Dermis microvascular lymphatic vessel endothelial cell (primary cell): ENCODE measurements at places on chromosomes 2 and 18. TPM values are rescaled to one million over a fixed set of nuclear protein-coding genes. Genes with fewer than 3 reads are reported as not detected.

Gene RNU2-63P
- 99.9 TPM in 1 of 2 replicates, not detected in the other for total RNA-seq

Gene NETO1
- total RNA-seq, result not detected in 2 replicates

- no peak for DNase-seq
Observed at GRCh38 chr2:101361522-101361921, 25.8 kb downstream of the CREG2 start.

- DNase-seq, result no peak
Observed at GRCh38 chr2:150129921-150130575, 357.4 kb downstream of the RND3 start.

DNA sequence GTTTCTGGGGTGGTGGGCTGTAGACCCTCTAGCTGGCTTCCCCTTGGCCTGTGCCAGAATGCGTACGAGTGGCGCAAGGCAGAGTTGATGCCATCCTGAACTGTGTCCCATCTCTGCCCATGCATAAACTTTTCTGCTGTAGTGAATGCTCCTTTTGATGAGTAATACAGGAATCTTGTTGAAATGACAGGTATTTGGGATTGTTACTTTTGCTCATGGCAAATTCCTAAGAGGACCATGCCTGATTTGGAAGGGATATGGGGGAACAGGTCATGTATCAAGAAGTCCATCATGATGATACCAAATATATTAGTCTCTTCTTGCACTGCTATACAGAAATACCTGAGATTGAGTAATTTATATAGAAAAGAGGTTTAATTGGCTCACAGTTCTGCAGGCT lies 648.0 kb downstream of the SLC4A3 start:
- DNase-seq, result no peak

- peak; percentile 9 for DNase-seq
Observed at GRCh38 chr18:46343931-46344372, 239.8 kb downstream of the HAUS1 start.
